Activated CD4-positive, alpha-beta T cell treated with anti-CD3 and anti-CD28 coated beads, Interleukin-2, amount 50 U/mL, for 1 hour (primary cell): ENCODE measurements at places on chromosomes 6 and 20.

GRCh38 chr20:18166950-18167349, 29.3 kb downstream of the KAT14 start:
- no peak for DNase-seq

- peak; percentile 61 for DNase-seq
These were observed 691 bp downstream of the ASF1A start for GRCh38 chr6:118894425-118895260.

GRCh38 chr6:52641388-52641787, 29.5 kb upstream of the TMEM14A start:
- no peak for DNase-seq

DNA sequence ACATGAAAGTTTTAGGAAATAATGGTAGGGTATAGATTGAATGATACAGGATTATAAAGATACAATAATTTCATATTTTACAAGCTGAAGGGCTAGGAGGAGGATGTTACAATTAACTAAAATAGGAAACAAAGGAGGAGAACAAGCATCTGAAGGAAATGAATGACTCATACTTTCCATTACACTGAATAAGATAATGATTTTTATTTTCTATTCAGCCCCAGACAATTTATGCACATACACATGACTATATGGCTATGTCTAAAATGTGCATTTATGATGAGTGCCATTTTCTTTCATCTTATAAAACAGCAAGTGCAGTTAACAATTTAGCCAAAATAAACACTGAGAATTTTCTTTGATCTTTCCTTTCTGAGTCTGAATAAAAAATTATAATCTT, 994.6 kb upstream of the ADGRB3 start:
- no peak for DNase-seq

GRCh38 chr6:81785377-81785776, 32.9 kb upstream of the TENT5A start:
- DNase-seq: no peak

- no peak for DNase-seq
These were observed 18.0 kb upstream of the PACSIN1 start for GRCh38 chr6:34447910-34448309.

- DNase-seq: no peak
These were observed 9.4 kb upstream of the ARMC12 start for GRCh38 chr6:35727231-35727934.

- DNase-seq: no peak
These were observed 6.4 kb upstream of the NCOA7 start for GRCh38 chr6:125784365-125784764.

DNA sequence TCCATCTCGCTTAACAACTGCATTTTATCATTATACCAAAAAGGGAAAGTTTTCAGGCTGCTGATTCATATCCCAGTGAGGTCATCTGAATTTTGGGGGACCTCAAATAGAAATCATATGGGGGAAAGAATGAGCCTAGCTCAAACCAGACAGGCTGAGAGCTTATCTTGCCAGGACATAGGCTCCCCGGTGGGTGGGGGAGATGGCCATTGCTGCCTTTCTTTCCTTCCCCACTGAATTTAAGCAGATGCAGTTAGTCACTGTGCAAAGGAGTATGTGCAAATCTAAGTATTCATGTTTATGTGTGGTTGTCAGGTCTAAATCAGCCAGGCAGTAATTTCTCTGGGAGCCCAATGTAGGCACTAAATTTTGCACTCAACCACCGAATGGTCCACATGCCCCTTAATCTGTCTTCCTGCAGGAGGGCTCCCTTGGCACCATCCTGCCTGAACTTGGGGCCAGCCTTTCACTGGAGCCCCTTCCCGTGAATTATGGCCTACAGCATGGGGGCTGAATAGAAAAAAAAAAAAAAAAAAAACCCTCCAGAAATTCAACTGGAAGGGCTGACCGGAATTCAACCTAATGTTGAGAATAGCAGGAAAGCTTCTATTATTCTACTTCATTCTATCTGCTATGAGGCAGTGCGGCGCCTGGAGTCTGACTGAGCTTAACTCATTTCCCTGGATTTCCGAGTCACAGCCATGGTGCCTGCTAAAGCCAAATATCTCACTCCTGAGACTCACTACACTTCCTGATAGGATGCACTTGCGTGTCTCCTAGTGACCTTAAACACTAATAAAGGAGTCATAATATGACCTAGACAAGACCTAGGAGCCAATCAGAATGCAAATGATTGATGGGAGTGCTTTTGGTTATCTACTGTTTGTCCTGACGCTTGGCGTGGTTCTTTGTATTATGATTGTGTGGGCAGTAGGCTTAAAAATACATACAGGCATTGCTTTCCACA, 161.5 kb upstream of the HEY2 start:
- no peak for DNase-seq

- DNase-seq: no peak
These were observed 620.1 kb downstream of the HTR1B start for GRCh38 chr6:76843054-76843822.

GRCh38 chr6:33888664-33889200, 84.9 kb upstream of the MLN start:
- no peak for DNase-seq

- no peak for DNase-seq
These were observed 230.2 kb upstream of the PLN start for GRCh38 chr6:118317581-118318563.

GRCh38 chr6:10384610-10385523, 30.0 kb downstream of the TFAP2A start:
- no peak for DNase-seq
